ENCODE measurements at places on chromosomes 13 and 19. TPM values are rescaled to one million over a fixed set of nuclear protein-coding genes. Genes with fewer than 3 reads are reported as not detected.

GRCh38 chr13:78770601-78771000 lies 111.6 kb upstream of the OBI1 start:
- H3K4me1 ChIP-seq: no peaks in the 10 kb centered on the region
- H3K27ac ChIP-seq: no peak overlapping the region
- no peak for DNase-seq
- no peak overlapping the region for H3K4me3 ChIP-seq
- no peaks in the 10 kb centered on the region for H3K36me3 ChIP-seq

- H3K36me3 ChIP-seq: no peaks in the 10 kb centered on the region
- no peaks in the 10 kb centered on the region for H3K27me3 ChIP-seq
- no peak overlapping the region for H3K4me3 ChIP-seq
- H3K27ac ChIP-seq: no peak overlapping the region
- H3K4me1 ChIP-seq: no peaks in the 10 kb centered on the region
Measured at GRCh38 chr19:18257503-18258470, 16.5 kb downstream of the IQCN start.

- no peaks in the 10 kb centered on the region for H3K27me3 ChIP-seq
- no peak overlapping the region for H3K27ac ChIP-seq
- no peaks in the 10 kb centered on the region for H3K36me3 ChIP-seq
- H3K4me1 ChIP-seq: no peaks in the 10 kb centered on the region
Measured at GRCh38 chr19:19642506-19643157, 825 bp downstream of the GMIP start.

DNA sequence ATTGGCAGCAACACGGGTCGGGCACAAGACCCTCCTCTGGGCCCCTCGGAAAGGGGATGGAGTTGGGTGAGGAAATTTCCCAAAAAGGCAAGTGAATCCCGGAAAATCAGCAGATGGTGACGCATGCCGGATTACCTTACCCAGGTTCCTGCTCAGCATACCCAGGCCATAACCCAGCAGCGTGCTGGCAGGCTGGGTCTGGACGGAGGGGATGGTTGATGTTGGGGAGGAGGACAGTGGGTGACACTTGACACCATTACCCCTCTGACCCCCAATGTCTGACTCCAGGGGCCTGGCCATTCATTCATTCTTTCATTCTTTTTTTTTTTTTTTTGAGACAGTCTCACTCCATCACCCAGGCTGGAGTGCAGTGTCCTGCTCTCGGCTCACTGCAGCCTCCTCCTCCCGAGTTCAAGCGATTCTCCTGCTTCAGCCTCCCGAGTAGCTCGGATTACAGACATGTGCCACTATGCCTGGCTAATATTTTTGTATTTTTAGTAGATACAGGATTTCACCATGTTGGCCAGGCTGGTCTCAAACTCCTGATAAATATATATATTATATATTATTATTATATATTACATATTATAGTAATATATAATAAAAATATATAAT lies 799 bp downstream of the PVR start:
- H3K36me3 ChIP-seq: no peaks in the 10 kb centered on the region
- peak overlapping the region; percentile 93 for H3K4me3 ChIP-seq
- H3K27ac ChIP-seq: peak overlapping the region; percentile 84

- no peaks in the 10 kb centered on the region for H3K4me1 ChIP-seq
Measured at GRCh38 chr19:57321116-57321515, 844 bp downstream of the ZNF543 start.

DNA sequence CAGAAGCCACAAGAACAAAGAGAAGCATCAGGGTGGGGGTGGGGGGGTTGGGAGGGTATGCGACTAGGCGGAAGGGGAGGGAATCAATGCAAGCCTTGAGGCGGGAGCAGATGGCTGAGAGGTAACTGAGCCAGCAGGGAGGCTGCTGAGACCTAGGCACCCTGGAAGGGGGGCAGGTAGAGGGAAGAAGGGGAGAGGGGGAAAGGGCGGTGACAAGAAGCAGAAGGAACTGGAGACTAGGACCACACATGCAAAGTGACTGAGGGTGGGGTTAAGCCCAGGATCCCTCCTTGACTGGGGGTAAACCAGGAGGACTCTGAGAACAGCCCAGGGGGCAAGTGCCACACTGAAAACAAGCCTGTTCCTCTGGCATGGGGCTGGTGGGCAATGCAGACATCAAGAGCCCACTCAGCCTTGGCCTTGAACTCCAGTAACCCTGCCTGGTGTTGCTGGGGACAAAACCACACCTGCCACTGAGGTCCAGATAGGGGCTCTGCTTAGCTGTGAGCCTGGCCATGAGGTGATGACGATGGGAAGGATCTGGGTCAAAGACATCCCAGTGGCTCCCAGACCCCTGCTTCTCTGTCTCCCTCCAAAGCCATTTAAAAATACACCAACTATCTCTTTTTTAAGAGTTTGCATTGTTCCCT lies 20.3 kb downstream of the OPA3 start:
- no peak overlapping the region for H3K4me3 ChIP-seq
- no peaks in the 10 kb centered on the region for H3K27me3 ChIP-seq
- H3K36me3 ChIP-seq: no peaks in the 10 kb centered on the region

The PSG7 gene
- not detected for total RNA-seq

GRCh38 chr19:34972163-34972705 lies 8.2 kb upstream of the ZNF792 start:
- no peaks in the 10 kb centered on the region for H3K27me3 ChIP-seq
- no peak for DNase-seq
- H3K36me3 ChIP-seq: no peaks in the 10 kb centered on the region
- H3K4me1 ChIP-seq: no peaks in the 10 kb centered on the region
- H3K4me3 ChIP-seq: no peak overlapping the region
- H3K27ac ChIP-seq: no peak overlapping the region

The F7 gene
- total RNA-seq: 0.43 TPM

GRCh38 chr13:22647156-22647850 lies 533.5 kb upstream of the SGCG start:
- no peaks in the 10 kb centered on the region for H3K36me3 ChIP-seq
- no peaks in the 10 kb centered on the region for H3K4me1 ChIP-seq
- H3K27ac ChIP-seq: no peak overlapping the region
- H3K27me3 ChIP-seq: no peaks in the 10 kb centered on the region
- DNase-seq: no peak

The TICAM1 gene
- total RNA-seq: 9.6 TPM

GRCh38 chr13:61831026-61831425 lies 415.4 kb upstream of the PCDH20 start:
- H3K4me3 ChIP-seq: no peak overlapping the region
- H3K27me3 ChIP-seq: peaks cover 2% of the 10 kb centered on the region
- no peaks in the 10 kb centered on the region for H3K4me1 ChIP-seq
- no peaks in the 10 kb centered on the region for H3K36me3 ChIP-seq

- no peaks in the 10 kb centered on the region for H3K27me3 ChIP-seq
- no peak overlapping the region for H3K27ac ChIP-seq
- H3K4me1 ChIP-seq: no peaks in the 10 kb centered on the region
- no peaks in the 10 kb centered on the region for H3K36me3 ChIP-seq
- H3K4me3 ChIP-seq: no peak overlapping the region
- no peak for DNase-seq
Measured at GRCh38 chr13:28744656-28745055, 25.9 kb upstream of the SLC46A3 start.

DNA sequence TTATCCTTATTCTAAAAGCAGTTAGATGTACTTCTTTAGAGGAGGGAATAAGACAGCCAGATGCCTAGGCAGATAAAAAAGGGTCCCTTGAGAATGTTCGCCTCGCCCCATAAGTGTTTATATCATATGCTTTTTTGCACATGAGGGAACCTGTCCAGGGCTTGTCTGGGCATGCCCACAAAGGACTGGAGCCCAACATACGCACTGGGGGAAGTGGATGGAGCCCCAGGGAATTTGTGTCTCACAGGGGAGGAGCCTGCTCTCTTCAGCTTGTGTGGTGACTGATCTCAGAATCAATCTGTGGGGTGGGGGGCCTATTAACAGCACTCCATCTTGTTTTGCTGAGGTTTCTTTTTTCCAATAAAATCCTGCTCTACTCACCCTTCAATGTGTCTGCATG lies 22.6 kb downstream of the MED4 start:
- H3K4me3 ChIP-seq: no peak overlapping the region
- H3K4me1 ChIP-seq: no peaks in the 10 kb centered on the region
- no peak overlapping the region for H3K27ac ChIP-seq
- H3K36me3 ChIP-seq: no peaks in the 10 kb centered on the region

The TPTE2 gene
- total RNA-seq: not detected

The IL11 gene
- total RNA-seq: not detected

The AMER2 gene
- total RNA-seq: not detected

- H3K4me3 ChIP-seq: no peak overlapping the region
- H3K36me3 ChIP-seq: no peaks in the 10 kb centered on the region
- H3K27ac ChIP-seq: no peak overlapping the region
- no peaks in the 10 kb centered on the region for H3K27me3 ChIP-seq
- H3K4me1 ChIP-seq: peaks cover 5% of the 10 kb centered on the region
- no peak for DNase-seq
Measured at GRCh38 chr19:10730932-10731331, 13.1 kb downstream of the DNM2 start.

The NRTN gene
- 0.38 TPM for total RNA-seq

The KCNJ14 gene
- 1.4 TPM for total RNA-seq

The KCNN4 gene
- total RNA-seq: 2.5 TPM

DNA sequence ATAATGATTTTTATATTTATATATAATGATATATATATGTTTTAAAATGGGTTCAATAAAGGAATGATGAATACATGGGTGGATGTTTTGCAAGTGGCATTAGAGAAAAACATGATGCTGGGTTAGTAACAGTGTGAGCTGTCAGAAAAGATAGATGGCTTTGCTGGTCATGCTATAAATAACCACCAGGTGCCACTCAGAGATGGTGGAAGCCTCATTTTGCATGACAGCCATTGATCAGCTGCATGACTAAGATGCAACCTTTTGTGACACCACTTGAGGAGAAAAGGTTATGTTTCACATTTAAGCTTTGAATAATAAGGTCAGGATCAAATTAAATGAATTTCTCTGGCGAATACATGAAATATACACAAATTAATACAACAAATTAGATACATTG lies 737.7 kb downstream of the PCDH9 start:
- H3K27me3 ChIP-seq: no peaks in the 10 kb centered on the region
- H3K27ac ChIP-seq: no peak overlapping the region
- H3K4me3 ChIP-seq: no peak overlapping the region

The C19orf67 gene
- total RNA-seq: not detected

DNA sequence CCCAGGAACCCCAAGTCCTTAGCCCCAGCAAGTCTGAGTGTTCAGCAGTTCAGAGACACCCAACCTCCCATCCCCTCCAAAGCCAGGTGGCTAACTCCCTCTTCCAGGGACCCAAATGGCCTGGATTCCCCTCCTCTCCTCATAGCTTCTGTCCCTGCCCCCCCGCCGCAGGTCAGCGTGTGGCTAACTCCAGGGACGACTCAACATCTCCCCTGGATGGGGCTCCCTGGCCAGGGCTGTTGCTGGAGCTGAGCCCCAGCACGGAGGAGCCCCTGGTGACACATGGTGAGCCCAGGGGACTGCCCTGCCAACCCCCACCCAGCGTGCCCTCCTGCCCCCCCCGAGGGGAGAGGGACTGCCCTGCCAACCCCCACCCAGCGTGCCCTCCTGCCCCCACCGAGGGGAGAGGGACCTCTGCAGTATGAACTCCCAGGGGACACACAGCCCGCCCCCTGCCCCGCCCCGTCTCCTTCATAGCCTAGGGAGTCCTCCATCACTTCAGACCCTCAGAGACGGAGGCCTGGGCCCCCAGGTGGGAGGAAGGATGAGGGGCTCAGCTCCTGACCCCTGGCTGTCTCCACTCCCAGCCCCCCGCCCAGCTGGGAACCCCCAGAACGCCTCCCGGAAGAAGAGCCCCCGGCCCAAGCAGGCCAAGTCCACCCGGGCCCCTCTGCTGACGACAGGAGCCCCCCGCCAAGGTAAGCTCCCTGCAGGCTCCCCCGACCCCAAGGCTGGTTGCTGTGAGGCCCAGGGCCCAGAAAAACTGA lies 1.7 kb downstream of the SSC5D start:
- peak; percentile 62 for DNase-seq
- H3K4me3 ChIP-seq: no peak overlapping the region
- H3K27ac ChIP-seq: peak overlapping the region; percentile 85
- H3K36me3 ChIP-seq: no peaks in the 10 kb centered on the region

GRCh38 chr19:41298348-41298964 lies 11.5 kb upstream of the CCDC97 start:
- no peaks in the 10 kb centered on the region for H3K36me3 ChIP-seq
- no peak overlapping the region for H3K4me3 ChIP-seq
- no peak for DNase-seq
- H3K27ac ChIP-seq: no peak overlapping the region

DNA sequence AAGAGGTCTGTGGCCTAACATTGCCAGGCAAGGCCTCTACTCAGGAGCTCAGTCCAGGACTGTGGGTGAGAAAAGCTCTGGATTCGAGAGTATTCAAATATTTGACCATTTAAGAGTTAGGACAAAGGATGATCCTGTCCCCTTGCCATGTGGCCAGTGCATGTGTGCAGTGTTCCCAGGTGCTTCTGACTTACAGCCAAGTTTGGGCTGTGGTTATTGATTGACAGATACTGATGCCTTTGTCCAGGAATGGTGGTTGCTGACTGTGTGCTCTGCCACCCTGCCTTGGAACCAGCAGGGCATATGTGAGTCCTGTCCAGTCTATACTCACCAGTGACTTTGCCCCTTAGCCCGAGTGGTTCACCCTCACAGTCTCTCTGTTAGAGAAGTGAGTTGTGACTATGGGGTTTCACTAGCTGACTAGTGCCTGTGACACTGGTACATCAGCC lies 51.9 kb downstream of the GARRE1 start:
- H3K36me3 ChIP-seq: no peaks in the 10 kb centered on the region
- no peak overlapping the region for H3K4me3 ChIP-seq
- no peaks in the 10 kb centered on the region for H3K27me3 ChIP-seq
- H3K27ac ChIP-seq: no peak overlapping the region

Data from ovary (tissue), 10 donors.